ENCODE measurements at places on chromosomes 16 and 17.

DNA sequence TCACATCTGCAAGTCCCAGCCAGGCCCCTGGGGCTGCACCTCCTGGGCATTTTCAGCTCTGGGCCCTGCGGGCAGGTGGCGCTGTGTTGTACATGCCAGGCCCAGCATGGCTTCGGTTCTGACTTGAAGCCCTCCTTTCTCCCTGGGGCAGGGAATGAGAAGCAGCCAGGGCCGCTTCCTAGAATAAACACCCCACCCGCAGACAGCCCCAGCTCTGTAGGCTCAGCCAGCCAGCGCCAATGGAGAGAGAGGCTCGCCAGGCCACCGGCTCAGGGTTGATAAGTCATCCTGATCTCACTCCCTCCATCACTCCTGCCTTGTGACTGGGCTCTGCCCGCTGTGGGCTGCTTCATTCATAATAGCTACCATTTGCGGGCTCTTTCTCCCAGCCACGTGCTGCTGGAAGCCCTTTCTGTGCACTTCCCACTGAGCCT is 6.0 kb upstream of the GLIS2 start:
- DNase-seq = peak; percentile 20

DNA sequence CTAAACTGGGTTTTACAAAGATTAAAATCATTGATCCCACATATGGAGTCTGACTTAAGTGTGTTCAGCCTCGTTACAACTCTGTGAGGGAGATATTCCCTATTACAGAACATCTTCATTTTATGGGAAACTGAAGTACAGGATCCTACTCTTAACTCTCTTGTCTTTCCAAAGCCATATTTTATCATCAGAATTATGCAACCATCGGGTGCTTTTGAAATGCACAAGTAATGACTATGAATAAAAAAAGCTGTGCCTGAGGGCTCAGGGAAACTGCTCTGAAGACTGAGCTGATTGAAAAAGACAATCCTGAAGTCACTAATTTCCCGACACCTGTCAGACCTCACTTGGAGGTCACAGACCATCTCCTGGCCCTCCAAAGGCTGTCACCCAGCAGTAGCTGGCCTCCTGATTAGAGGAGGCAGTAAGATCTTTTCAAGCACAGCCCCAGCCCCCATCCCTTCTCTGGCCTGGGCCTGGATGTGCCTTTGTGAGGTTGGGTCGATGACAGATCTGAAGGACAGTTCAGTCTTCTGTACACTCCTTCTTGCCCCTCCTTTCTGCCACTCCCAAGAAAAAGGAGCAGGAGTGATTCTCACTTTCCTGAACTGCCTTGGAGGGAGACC is 5.6 kb downstream of the AKAP1 start:
- DNase-seq = no peak

DNA sequence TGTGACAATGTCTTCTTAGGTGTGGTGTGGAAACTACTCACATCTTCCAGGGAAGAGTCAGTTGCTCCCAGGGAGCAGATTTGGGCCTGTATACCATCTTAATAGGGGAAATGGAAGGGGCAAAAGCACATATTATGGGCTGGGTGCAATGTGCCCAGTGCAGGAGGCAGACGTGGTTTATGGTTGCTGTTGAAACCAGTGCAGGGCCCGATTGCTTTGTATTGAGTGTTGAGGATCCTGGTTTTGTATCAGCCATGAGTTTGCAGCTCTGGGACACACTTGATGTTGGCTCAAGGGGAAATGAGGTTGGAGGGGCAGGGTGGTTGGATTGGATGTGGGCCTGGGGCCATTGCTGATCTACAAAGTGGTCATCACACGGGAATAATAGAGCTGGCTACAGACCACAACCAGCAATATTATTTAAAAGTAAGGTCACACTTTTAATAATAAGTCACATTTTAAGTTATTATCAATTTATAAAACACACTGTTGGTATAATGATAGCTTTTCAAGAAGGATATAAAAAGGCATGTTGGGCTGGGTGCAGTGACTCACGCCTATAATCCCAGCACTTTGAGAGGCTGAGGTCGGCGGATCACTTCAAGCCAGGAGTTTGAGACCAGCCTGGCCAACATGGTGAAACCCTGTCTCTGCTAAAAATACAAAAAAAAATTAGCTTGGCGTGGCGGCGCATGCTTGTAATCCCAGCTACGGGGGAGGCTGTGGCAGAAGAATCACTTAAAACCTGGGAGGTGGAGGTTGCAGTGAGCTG is 302.4 kb downstream of the SEC14L1 start:
- no peak for DNase-seq

GRCh38 chr17:67602974-67603373 is 114.8 kb upstream of the NOL11 start:
- no peak for DNase-seq

GRCh38 chr16:78961464-78961863 is 639.1 kb downstream of the MAF start:
- DNase-seq = no peak

DNA sequence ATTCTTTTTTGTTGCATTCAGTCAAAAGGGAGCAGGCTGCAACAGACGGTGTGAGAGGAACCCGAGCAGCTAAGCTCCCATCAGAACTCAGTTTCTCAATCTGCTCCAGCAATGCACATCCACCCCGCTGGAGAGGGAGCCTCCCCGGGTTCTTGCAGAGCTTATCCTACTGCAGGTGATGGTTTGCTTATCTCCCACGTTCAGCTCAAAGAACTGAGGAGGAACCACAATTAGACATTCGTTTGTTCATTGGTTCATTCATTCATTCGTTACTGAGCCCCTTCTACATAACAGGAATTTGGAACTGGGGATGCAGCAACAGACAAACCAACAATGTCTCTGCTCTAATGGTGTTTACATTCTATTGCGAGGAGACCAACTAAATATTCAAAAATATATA is 22.2 kb upstream of the ALOX15 start:
- no peak for DNase-seq

GRCh38 chr17:58399974-58400373 is 17.4 kb downstream of the RNF43 start:
- no peak for DNase-seq

GRCh38 chr17:66185862-66186261 is 6.1 kb downstream of the CEP112 start:
- DNase-seq = no peak

- DNase-seq = no peak
Measured at GRCh38 chr16:31292704-31293103, 32.9 kb downstream of the ITGAM start.

GRCh38 chr17:78763561-78763960 is 18.5 kb downstream of the CYTH1 start:
- DNase-seq = no peak

DNA sequence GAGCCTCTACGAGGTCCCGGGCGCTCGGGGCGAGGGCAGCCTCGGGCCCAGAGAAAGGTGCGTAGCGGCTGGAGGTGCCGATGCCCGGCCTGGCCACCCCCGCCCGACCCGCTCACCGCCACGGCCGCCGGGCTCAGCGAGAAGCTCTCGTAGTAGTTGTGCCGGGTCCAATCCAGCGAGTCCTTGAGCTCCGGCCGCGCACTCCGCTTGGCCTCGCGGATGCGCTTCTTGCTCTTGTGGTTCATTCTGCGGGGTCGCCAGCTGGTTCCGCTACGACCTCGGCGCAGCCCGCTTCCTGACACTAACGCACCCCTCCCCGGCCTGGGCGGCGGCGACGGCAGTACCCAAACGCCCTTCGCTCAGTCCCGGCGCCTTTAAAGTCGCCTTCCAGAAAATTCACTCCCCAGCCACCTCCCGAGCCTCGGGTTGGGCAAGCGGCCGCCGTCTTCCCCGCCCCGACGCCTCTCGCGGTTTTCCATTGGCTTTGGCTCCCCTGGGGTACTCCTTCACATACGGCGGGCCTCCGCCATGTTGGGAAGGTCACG is at the start of gene JMJD6:
Gene JMJD6 (minus strand): TSS at position 376 of the 545 bp plus-strand sequence. CDS start 131 bp downstream, at position 245.
- DNase-seq = no peak

GRCh38 chr16:89549007-89549700 is 11.3 kb upstream of the RPL13 start:
- DNase-seq = no peak

- DNase-seq = no peak
Measured at GRCh38 chr17:37662353-37662752, 19.1 kb upstream of the DDX52 start.
